ENCODE measurements at places on chromosomes 11 and 22.

DNA sequence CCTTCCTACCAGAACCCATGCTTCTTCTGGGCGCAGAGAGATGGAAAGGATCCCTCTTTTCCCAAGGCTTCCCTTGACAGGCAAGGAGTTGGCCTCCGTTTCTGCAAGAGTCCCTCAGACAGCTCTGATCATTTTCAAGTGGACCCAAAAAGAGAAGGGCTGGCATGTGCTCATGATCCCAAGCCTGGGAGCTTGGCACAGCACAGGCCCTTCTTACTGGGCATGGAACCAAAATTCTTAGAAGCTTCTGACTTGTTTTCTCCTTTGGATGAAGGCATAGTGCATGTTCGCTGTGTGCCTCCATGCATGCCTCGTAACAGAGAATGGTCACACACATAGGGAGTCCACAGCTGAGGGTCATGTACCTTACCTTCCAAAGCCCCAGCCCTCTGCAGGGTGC lies 449.6 kb downstream of the MIAT start:
- no peak for DNase-seq

GRCh38 chr11:12889243-12889642 lies 119.9 kb upstream of the RASSF10 start:
- no peak for DNase-seq

DNA sequence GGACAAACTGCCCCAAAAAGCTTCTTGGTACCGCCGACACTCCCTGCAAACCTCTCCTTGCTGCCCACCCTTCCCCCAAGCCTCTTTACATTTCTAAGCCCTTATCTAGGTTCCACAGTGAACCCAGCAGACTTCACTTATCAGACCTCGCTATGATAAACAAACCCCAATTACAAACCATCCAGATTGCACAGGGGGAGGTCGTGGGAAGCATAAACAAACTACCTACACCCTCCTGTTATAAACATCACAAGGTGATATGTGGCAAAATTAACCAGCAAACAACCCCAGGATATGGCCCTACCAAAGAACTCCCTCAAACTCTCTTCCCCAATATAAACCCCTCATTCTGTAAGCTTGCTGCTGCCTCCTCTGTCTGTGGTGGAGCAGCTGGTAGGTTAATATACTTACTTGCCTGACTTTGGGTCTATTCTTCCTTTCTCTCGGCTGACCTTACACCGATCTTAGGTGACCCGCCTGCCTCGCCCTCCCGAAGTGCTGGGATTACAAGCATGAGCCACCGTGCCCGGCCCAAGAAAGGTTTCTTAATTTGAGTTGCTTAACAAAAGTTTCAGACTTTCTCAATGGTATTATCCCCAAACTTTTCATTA lies 66.0 kb upstream of the TENM4 start:
- DNase-seq, result no peak

DNA sequence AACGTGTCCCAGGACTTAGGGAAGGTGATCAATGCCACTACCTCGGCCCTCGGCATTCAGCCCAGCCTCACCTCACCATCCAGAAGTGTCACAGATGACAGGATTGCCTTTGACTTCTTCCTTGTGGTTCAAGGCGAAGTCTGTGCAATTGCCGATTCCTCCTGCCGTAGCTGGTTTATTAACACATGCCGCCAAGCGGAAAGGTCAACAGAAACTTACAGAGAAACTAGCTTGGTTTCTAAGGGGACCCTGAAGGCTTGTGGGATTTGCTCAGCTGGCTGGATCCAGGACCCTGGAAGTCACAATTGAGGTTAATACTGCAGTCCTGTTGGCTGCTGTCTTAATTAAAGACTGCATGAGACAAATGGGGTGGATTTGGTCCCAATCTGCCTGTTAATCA lies 65.6 kb downstream of the SHANK2 start:
- DNase-seq, result no peak

DNA sequence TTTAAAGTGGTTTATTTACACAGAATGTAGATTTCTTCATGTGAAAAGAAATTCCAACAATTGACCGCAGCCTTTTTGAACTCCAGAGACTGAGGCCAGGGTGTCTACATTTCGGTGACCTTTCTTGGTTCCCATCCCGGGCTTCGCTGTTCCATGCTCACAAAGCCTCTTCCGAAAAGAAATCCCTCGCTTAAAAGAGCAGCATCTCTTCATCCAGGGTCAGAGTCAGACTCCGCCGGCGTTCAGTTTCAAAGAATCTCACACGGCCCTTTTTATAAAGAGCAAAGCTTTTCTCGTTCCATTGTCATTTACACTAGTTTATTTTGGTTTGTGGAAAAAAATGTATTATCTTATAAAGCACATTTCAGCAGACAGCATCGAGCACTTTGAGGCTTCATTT lies 530.6 kb upstream of the B3GAT1 start:
- DNase-seq, result no peak

DNA sequence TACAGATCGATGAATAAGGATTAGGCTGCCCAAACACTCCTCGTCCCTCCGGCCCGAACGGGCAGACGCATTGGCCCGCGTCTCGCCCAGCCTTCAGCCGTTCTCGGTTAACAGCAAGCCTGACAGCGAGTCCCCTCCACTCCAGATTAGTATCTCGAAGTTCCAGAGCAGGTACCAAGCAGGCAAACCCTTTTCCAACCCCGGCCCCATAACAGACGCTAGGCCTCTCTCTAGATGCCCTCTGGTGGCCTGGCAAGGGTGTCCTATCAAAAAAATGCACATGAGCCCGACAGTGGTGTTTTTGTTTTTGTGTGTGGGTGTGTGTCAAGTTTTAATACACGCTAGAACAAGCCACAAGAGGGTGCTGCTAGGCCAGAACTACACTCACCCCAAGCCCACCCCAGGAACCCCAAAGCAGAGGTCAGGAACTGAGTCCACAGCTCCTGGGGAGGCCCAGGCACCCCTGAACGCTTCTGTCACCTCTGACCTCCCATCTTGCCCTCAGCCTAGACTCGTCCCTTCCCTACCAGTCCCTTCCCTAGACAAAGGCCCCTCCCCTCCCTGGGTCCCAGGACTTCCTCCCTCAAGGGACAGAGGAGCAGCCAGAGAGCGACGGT lies 658 bp upstream of the ARFGAP2 start:
- DNase-seq, result peak; percentile 54

DNA sequence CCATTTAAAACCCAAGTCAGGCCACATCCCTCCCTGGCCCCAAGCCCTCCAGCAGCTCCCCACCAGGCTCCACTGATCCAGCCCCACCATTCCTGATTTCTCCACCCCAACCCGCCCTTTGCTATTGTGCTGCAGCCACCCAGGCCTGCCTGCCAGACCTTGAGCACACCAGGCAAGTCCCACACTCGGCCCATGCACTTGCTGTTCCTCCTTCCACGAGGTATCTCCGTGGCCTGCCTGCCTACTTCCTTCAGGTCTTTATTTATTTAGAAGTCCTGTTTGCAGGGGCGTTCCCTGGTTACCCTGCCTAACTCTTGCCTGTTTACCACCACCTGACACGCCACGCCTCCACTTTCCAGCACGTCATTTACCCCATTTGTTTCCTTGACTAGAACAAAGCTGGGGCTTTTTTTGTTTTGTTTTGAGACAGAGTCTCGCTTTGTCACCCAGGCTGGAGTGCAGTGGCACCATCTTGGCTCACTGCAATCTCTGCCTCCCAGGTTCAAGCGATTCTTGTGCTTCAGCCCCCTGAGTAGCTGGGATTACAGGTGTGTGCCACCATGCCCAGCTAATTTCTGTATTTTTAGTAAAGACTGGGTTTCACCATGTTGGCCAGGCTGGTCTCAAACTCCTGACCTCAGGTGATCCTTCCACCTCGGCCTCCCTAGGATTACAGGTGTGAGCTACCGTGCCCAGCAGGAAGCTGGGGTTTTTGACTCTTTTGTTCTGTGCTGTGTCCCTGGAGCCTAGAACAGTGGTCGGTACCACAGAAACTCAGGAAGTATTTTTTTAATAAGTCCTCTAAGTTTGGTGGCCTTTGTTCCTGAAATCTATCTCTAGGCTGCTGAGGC lies 6.7 kb downstream of the CENPM start:
- peak; percentile 76 for DNase-seq

GRCh38 chr11:116857316-116857715 lies 19.9 kb upstream of the APOA1 start:
- DNase-seq, result no peak

DNA sequence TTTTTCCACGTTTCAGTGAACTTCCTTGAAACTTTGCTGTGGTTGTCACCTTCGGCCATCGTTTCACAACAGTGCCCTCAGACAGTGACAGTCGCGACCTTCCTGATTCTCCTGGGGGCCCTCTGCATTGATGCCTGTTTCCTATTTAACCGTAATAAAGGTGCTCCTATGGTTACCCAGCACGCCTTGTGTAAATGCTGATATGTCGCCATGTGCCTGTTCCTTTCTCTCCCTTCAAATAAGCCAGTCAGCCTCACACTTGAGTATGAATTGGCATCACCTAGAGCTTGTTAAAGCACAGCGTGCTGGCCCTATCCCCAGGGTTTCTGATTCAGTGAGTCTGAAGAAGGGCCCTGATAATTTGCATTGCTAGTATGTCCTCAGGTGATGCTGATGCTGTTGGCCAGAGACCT lies 104.8 kb downstream of the MICAL2 start:
- DNase-seq, result no peak

- DNase-seq, result no peak
These were observed 34.1 kb downstream of the PHLDB1 start for GRCh38 chr11:118641397-118642019.

DNA sequence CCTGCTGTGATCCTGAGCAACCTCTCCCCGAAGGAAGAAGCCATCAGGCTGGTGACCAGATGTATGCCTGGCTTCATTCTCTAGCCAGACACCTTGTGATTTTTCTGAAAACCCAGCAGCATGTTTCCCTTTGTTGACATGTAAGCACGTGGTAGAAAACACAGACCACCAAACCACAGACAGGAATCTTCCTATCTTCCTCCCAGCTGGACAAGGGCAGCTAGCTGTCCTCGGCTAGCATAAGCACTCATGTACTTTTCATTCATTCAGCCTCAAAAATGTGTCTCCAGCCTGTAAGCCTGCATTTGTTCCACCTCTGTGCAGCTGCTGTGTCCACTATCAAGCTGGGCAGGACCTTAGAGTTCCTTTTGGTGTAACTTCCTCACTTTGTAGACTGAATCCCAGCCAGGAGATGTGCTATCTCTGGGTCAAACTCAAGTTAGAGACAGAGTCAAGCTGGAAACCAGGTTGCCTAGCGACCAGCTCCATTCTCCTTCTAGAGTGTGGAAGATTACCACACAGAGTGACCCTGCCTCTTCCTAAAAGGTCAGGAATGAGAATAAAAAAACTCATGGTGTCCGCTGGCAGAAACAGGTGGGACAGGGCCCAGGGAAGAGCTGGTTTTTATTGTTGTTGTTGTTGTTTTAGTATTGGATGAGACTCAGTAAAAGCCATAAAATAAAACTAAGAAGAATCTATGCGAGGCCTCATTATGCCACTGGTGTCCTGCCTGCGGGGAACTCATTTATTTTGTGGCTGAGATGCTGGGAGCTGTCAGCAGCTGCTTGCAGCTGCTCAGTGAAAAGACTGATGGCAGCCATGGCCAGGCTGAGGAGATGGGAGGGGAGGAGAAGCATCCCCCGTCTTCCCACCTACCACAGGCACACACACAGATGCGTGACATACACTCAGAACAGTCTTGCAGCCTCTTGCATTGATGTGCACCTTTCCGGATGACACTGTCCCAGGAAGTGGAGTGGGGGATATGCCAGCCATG lies 7.4 kb upstream of the CLMP start:
- no peak for DNase-seq

GRCh38 chr11:105233285-105233684 lies 93.7 kb upstream of the CARD18 start:
- DNase-seq, result no peak

- DNase-seq, result no peak
These were observed 1432.4 kb downstream of the FAM181B start for GRCh38 chr11:81301166-81301830.

- peak; percentile 55 for DNase-seq
These were observed 24.1 kb upstream of the SUSD2 start for GRCh38 chr22:24156913-24157821.

- no peak for DNase-seq
These were observed 52.7 kb downstream of the PAK1 start for GRCh38 chr11:77421041-77421723.

GRCh38 chr11:116219171-116219635 lies 553.6 kb downstream of the BUD13 start:
- no peak for DNase-seq

DNA sequence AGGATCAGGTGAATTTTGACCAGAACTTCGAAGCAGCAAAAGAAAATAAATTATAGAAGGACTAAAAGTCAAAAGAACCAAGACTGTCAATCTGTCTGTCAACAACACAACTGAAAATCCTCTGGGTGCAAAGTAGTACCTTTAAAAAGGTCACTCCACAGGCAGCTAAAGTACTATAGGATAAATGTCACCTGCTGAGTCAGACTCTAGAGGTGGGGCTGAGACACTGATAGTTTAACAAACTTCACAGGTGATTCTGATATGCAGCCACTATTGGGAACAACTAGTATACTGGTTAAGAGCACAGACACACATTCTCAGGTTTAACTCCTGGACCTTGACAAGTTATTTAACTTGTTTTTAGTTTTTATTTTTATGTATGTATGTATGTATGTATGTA lies 107.3 kb downstream of the FCHSD2 start:
- no peak for DNase-seq

- DNase-seq, result no peak
These were observed 136.7 kb upstream of the TTC12 start for GRCh38 chr11:113177671-113178070.

DNA sequence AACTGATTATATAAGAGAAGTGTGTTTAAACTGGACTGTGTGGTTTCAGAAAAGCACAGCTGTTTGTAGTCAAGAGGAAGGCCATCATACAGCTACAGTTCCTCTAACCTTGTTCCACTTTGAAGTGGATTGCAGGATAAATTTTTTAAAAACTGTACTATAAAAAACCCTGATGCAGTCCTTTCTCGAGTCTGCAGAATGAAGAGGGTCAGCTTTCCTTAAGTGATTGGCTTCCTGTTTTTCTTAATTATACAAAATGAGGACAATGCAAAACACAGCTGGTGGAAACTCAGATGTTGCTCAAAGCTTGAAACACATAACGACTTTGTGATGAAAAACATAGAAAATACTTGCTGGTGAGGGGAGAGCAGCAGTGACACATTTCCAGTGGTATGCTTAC lies 1060.5 kb downstream of the DLG2 start:
- DNase-seq, result no peak

DNA sequence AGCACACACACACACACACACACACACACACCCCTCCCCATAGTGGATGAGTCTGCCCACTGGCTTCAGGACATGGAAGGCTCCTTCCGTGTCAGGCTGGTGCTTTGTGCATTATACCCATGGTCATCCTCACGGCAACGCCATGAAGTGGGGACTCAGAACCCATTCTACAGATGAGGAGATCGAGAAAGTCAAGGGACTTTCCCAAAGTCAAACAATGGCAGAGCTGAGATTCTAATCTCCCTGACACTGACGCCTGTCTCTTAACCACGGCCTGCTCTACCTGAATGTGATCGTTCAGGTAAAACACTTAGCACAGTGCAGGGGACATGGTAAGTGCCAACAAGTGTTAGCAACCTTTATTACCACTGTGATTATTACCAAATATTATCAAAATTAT lies 4.3 kb upstream of the MN1 start:
- DNase-seq, result no peak

- no peak for DNase-seq
These were observed 16.2 kb downstream of the SLC37A2 start for GRCh38 chr11:125079151-125079877.

GRCh38 chr11:3198815-3199214 lies 19.8 kb downstream of the MRGPRG start:
- no peak for DNase-seq

- no peak for DNase-seq
These were observed 11.8 kb upstream of the KCNE3 start for GRCh38 chr11:74478877-74479731.
